ENCODE measurements at places on chromosomes 16 and 17. TPM values are rescaled to one million over a fixed set of nuclear protein-coding genes. Genes with fewer than 3 reads are reported as not detected.

Gene FBXO39
- 1.6 TPM for total RNA-seq

Gene SOST
- total RNA-seq = not detected

Gene NOG
- total RNA-seq = not detected

Gene TCAP
- 1.7 TPM for total RNA-seq

Gene TAT
- not detected for total RNA-seq

Gene TPSAB1
- total RNA-seq = not detected

Gene RGS11
- 0.34 TPM for total RNA-seq

Gene ACSM2A
- not detected for total RNA-seq

Gene APOH
- total RNA-seq = not detected

Gene USP43
- not detected for total RNA-seq

Gene DOC2A
- not detected for total RNA-seq

Gene FAM83G
- total RNA-seq = 11.4 TPM

Gene TBC1D26
- total RNA-seq = not detected

Gene TMC8
- total RNA-seq = 371 TPM

Gene SAMD14
- total RNA-seq = 0.98 TPM

Gene SPAG5
- 128 TPM for total RNA-seq

Gene NDUFAB1
- 95.1 TPM for total RNA-seq

Gene TP53TG3
- total RNA-seq = not detected

Gene PRKCB
- 71.9 TPM for total RNA-seq

Gene CDH5
- total RNA-seq = not detected

Gene SPATA22
- total RNA-seq = not detected

Gene GOSR2
- 65.1 TPM for total RNA-seq

Gene MT1A
- 0.57 TPM for total RNA-seq

Gene PPP1R27
- not detected for total RNA-seq

Gene KRT27
- total RNA-seq = not detected

Gene CTRL
- total RNA-seq = 11.9 TPM

Gene CLEC18A
- 0.89 TPM for total RNA-seq

Gene TLE7
- not detected for total RNA-seq

Gene MMP28
- total RNA-seq = not detected

Gene MYH4
- not detected for total RNA-seq

Gene NPIPB6
- total RNA-seq = 2.0 TPM

Gene RAB11FIP4
- total RNA-seq = 28.5 TPM

Gene FBF1
- total RNA-seq = 21.4 TPM

Gene PPY
- total RNA-seq = not detected

Gene IRX3
- 0.66 TPM for total RNA-seq

Gene BLMH
- total RNA-seq = 54.8 TPM

Gene ABCC6
- not detected for total RNA-seq

Gene ABCA8
- not detected for total RNA-seq

Gene CCL7
- not detected for total RNA-seq

Gene GPRC5C
- not detected for total RNA-seq

Gene FDXR
- total RNA-seq = 33.0 TPM

Gene DPH1
- 36.6 TPM for total RNA-seq

Gene NDUFB10
- 119 TPM for total RNA-seq

Gene IL34
- total RNA-seq = not detected

Gene NATD1
- total RNA-seq = 1.0 TPM

Gene ZSCAN10
- total RNA-seq = 0.30 TPM

Gene NOTUM
- total RNA-seq = 0.11 TPM

Gene RAB34
- total RNA-seq = 10.4 TPM

Gene HNF1B
- 1.0 TPM for total RNA-seq

Gene PERCC1
- total RNA-seq = not detected

Gene WFDC1
- not detected for total RNA-seq

Gene KRT39
- total RNA-seq = not detected

Gene CNEP1R1
- 27.7 TPM for total RNA-seq

Gene TMC7
- 0.05 TPM for total RNA-seq

Gene KCNJ16
- not detected for total RNA-seq

Gene CLEC19A
- not detected for total RNA-seq

Gene TEX19
- total RNA-seq = 0.14 TPM

Gene PLCD3
- total RNA-seq = 3.5 TPM

Gene GDPD3
- total RNA-seq = 8.7 TPM

Gene MMP2
- 0.23 TPM for total RNA-seq
